Left renal cortex interstitium (tissue), 4 donors: ENCODE measurements at places on chromosomes 1 and 21.

GRCh38 chr21:37639756-37640155 lies 273.2 kb downstream of the DYRK1A start:
- no peak for DNase-seq

DNA sequence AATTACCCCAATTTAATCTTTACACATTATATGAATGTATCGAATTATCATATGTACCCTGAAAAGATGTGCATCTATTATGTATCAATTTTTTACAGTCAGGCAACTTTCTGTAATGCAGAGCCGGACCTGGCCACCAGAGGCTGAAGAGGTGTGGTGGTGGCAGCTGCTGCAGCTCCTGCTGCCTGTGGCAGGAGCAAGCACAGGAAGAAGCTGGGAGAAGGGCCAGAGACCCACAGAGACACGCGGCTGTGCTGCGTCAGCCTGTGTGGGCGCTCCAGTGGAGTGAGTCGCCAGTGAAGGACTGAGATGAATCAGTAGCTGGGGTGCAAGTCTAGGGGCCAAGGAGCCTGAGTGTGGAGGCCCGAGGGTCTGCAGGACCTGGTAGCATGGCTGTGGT lies 74.3 kb upstream of the COG2 start:
- no peak for DNase-seq

DNA sequence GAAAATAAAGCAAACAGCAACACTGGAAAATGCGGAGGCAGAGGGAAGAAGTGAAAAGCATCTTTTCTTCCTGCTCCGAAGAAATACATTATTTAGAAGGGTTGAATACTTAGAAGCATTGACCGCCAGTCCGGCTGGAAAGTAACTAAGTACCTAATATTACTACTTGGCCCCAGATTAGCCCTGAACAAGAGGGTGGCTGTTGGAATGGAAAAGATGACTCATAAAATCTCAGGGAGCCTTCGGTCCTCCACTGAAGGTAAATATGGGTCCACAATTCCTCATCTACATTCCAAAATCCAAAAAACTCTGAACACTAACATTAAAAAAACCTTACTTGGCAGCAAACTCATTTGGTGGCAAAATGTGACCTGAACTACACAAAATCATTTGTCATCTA lies 40.1 kb downstream of the BCAR3 start:
- DNase-seq = no peak

DNA sequence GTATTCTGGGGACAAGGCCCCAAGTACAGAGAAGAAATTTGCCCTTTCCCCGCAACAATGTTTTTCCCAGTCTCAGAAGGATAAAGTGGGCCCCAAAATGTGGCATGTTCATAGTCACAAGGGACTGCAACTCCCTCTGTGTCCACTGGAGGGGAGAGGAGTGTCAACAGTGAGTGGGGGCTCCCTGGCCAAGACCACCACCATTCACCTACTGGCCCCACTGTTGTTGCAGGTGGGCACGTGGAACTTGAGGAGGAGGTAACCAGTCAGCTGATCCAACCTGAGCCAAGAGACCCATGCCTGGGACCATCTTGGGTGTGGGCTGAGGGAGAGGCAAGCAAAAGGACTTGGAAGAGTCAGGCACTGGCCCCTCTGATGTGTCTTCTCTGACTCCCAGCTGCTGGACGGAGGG lies 777 bp downstream of the NUDT17 start:
- DNase-seq = peak; percentile 19

- no peak for DNase-seq
These were observed 18.7 kb downstream of the BECN2 start for GRCh38 chr1:241976229-241976628.

DNA sequence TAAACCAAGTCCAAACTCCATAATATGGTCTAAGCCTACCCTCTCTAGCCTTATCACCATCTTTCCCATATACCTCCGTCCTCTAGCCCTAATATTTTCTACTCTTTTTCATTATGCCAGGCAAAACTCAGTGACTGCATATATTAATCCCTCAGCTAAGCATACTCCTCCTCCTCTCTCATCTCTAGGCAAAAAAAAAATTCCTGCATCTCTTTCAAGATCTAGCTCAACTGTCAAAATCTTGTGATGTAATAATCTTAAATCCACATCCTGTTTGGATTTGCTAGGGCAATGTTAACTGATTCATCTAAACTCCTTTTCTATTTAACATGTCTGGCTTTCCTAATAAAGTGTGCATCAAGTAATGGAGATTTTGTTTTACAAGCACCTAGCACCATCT lies 20.4 kb downstream of the PRPF38A start:
- no peak for DNase-seq

DNA sequence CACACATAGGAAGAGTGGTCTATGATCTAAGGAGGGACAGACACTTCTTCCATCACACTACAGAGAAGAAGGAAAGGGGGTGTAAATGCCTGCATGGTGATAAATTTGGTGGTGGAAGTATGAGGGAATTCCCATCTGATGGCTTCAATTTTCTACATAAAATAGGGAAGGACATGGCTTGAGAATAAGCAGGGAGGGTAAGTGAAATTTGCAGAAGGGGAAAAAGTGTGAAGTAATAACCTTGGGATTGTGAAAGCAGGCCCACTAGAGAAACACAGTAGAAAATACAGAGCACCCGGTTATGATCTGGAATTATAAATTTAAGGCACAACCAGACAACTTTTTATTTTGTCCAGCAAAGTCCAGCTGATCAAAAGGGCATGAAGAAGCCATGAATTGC lies 22.7 kb upstream of the HIVEP3 start:
- no peak for DNase-seq

- no peak for DNase-seq
These were observed 258.0 kb downstream of the PTBP2 start for GRCh38 chr1:96979304-96980268.

DNA sequence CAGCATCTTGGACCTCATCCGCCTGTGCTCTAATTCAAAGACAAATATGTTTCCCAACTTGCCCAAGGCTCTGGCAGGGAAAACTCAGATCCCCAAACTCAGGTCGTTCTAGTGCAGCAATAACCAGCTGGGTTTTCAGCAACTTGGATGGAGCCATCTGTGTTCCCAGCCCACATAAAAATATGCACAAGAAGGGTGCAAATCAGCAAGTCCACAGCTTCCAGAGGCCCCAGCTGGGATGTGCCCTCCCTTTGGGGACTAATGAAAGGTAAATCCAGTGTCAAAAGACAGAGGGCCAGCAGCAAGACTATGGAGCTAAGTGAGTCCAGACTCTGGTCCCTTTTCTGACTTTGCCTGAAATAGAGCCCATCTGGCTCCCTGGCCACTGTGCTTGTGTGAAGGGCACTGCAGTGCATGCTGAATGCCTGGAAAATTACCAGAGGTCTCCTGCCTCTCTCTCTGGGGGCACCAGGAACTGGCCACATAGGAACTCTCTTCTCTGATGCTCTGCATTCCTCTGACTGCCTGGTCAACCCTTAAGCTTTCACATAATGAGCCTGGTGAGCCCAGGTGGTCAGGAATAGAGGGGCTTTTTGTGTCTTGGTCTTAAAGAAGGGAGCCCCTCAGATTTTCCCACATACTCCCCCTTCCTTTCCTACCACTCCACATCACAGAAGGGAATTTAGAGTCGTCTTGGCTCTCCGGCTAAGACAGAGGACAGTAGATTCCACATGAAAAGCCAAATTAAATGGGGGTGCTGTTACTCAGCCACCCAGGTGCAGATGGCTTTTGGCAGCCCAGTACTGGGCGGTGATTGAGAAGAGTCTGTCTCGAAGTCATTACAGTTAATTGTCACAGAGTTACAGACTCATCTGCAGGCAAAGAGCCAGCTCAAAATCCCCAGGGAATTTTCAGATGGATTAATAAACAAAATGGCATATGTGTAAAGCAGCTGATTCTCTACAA lies 88.1 kb upstream of the C1orf21 start:
- DNase-seq = no peak

DNA sequence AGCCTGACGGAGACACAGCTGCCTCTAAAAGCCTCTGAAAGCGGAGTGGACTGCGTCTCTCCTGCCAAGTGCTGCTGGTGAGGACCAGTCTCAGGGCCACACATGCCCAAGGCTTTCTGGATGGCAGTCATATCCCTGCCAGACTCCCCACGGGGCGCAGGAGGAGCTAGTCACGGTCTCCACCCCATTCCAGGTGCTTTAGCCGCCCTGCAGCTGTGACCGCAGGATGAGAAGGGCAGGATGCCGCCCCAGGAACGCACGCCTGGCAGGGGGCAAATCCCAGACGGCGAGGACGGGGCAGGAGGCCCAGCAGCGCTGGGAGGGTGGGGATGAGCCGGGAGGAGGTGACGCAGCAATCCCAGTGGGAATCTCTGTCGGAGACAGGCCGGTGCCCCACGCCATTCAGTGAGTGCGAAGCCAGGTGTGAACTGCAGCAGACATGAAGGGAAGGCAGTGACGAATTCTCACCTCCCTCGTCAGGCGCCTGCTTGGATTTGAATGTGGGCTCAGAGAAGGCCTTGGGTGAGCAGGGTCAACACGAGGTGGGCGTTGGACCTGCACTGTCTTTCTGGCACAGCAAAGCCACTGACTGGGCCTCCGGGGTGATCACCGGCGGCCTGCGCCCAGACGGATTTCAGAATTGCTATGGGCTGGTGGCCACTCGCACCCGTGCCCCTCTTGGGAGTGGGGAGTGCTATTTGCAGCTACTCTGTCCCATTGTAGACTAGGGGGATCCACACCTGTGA lies 38.5 kb upstream of the SLC19A1 start:
- DNase-seq = no peak

- DNase-seq = no peak
These were observed 89.8 kb downstream of the TMEM200B start for GRCh38 chr1:29033829-29034466.

- DNase-seq = no peak
These were observed 578.5 kb downstream of the USP25 start for GRCh38 chr21:16308269-16308668.

DNA sequence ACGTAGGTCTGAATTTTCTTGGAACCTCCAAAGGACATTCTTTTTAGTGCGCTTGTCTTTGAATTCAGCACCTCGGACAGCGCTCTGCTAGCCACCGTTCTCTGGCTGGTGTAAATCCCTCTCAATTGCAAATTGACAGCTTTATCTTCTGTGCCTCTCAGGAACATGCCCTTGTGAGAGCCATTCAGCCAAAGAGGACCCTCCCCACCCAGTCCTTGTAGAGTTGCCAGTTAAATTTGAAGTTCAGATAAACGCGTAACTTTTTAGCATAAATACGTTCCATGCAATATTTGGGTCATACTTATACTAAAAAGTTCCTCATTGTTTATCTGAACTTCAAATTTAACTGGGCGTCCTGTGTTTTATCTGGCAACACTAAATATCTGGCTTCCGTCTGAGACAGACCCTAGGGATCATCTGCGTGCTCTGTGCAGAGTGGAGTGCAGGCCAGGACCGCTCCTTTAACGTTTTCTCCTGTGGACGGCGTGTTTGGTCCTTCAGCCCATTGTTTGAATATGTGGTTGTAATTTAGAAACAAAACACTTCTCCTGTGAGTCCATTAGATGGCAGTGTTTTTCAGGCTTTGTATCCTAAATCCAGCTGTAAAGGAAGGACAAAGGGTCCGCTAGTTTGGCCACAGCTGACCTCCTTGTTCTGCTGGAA lies 7.0 kb downstream of the KCNAB2 start:
- peak; percentile 72 for DNase-seq

GRCh38 chr1:160577671-160578070 lies 1.6 kb downstream of the CD84 start:
- DNase-seq = no peak

DNA sequence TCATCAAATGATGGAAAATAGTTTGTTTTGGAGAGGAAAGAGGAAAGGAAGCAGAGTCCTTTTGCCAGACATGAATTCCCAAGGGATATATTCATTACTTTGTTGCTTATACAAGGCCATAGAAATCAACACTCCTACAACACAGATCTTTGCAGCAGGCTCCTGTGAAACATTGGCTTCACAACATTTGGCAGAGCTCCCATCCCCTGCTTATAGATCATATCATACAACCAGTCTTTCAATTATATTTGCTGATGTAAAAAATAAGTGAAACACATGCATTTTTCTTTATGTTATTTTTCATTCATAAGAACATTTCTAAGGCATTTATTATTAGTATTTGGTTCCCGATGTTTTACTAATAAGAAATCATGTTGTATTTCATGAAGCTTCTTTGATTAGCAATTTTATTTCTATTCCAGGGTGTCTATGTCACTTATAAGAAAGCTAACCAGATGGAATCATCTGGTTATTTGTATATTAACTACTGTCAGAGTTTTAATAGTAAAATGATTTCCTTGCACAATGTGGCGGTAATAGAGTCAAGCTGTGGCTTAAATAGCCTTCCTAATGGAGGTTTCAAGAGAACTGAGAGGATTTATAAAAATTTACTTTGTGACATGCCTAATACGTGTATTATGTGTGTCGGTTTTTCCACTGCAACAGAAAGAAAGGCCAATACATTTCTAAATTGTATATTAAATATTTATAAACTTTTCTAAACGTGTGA lies 470.3 kb upstream of the NCAM2 start:
- DNase-seq = no peak

- no peak for DNase-seq
These were observed 37.0 kb upstream of the SAMD11 start for GRCh38 chr1:886760-887159.
